NT2/D1 (cell line): ENCODE measurements at places on chromosomes 2 and 18.

DNA sequence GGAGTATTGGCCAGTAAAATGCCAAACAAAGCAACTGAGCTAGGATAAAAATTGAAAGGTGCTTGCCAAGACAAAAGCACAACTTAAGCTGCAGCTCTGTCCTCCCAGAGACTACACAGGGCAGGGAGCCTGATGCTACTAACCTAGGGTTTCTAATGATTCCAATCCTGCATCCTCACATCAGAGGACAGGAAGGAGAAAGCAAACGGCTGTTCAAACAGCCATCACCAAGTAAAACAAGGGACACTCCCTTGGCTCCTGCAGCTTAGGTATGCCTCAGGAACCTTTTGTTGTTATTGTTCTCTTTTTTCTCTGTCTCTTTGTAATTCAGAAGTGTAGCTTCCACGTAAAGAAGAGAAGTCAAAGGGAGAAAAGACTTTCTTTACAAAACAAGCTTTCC is 99.5 kb downstream of the TCF4 start:
- peak; percentile 32 for DNase-seq

DNA sequence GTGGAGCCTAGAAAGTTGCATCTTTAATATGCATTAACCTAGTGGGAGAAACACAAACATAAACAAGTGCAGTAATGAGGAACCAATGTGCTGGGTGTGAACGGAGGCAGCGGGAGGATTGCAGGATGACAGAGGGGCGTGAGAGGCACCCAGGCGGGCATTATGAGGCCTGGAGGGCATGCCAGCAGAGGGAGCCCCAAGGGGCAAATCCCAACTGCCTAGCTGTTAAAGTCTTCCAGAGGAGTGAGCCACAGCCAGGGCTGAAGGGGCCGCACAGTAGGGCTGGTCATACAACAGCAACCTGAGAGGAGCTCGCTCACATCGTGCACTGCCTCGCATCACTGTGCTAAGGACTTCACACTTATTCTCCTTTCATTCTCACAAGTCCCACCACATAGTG is 13.3 kb upstream of the PRELID3A start:
- no peak for DNase-seq

- no peak for DNase-seq
Observed at GRCh38 chr2:227460070-227460485, 11.9 kb upstream of the AGFG1 start.

- no peak for DNase-seq
Observed at GRCh38 chr2:236855866-236856847, 229.5 kb upstream of the COPS8 start.

DNA sequence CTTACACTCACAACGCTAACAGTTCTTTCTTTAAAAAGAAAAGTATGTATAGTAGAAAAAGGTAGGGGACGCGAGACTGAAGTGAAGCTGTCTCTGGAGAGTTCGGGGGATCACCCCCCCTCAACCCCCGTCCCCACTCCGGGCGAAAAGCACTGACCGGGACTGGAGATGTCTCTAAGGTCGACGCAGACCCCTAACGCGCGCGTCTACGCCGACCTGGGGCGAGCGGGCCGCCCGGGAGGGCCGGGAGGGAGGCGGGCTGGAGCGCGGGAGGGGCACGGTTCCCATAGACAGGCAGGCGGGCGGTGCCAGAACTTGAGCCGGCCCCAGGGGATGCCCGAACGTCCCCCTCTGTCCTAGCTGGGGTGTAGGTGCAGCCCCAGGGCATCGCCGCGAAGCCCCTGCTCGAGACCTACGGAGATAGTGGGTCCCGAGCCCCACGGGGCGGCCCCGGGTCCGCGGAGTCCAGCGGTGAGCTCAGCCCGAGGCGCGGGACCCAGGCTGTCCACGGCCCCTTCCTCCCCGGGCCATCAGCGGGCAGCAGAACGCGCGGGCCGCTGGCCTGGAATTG is 82.2 kb downstream of the CHRNA1 start:
- DNase-seq: no peak

GRCh38 chr18:74204526-74205152 is 56.3 kb downstream of the TIMM21 start:
- DNase-seq: no peak

DNA sequence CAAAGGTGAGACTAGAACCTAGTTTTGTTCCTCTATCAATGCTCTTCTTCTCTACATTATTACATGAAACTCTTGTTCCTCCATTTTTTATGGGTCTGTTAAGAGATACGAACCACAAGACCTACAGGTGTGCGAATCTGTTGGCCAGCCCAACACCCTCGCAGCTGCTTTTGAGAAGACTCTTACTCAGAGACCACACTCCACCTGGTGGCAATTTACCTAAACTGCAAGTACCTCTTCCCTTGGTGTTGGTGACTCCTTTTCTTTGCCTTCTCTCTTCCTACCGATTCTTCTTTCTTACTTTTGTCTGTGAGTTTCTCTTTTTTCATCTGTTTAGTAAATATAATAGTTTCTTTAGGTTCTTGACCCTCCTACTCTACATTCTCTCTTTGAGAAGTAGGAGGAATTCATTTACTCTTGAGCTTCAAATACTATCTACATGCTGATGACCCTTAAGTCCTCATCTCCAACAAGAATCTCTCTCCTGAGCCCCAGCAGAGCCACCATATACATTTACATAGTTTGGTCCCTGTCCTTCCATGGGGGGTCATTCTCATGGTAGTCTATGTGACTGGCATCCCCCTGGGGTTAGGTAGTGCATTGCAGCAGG is 81.8 kb upstream of the GAREM1 start:
- peak; percentile 65 for DNase-seq

- peak; percentile 57 for DNase-seq
Observed at GRCh38 chr18:8084160-8084559, 517.0 kb downstream of the PTPRM start.

- no peak for DNase-seq
Observed at GRCh38 chr2:168149150-168149974, 98.0 kb downstream of the STK39 start.

DNA sequence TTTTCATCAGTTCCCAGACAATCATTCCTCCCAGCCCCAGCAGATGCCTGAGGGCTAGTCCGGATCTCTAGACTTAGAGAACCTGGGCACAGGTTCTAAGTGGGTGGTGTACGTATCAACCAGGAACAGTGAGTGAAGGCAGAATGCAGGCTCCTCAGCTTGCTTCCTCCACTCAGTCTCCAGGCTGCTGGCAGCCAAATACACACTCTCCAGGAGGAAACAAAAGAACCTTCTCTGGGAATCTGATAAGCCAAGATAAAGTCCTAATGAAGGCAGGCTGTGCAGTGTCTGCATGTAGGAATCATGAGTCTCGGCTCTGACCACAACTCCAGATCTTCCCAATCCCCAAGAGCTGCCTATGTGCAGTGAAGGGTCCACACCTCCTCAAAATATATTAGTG is 245.7 kb downstream of the SP3 start:
- DNase-seq: no peak

DNA sequence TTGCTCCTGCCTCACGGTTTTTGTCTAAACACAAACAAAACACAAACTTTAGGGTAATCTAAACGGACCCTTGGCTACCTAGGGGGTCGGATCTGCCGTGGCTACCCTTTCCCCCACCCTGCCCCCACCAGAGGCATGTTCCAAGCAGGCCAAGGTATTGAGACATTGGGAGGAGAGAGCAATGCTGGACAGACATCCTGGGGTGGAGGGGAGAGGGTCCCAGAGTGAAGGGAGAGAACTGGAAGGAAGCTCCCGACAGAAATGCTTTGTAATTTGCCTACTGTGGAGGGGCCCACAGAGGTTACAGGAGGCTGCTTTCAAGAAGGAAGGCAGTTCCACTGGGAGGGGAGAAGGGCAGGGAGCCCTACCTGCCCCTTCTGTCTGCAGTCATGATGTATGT is 13.9 kb upstream of the MAT2A start:
- no peak for DNase-seq

DNA sequence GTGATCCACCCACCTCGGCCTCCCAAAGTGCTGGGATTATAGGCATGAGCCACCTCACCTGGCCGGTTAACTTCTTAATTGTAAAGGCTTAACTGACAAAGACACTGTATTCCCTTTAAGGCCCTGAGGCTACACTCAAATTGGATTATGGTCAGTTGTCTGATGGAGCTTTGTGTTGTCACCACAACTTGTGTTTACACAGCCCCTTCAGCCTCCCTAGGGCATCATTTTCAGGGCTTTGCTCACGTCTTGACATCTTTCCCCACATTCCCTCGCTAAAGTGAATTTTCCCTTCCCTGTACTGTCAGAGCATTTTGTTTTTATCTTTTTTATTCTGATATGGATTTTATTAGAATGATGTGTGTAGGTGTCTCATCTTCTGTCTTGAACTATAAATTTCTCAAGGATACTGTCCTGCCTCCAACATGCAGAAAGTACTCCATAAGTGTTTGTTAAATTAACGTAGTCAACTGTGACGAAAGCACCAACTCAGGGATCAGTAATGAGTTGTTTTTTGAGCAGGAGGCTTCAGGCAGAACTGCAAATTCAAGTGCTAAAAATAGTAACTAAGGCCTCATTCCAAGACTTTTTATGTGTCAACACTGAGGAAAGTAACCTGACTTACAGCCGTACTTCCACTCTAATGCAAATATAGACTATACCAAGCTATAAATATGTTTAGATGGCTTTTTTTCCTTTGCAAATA is 77.1 kb upstream of the NARS1 start:
- DNase-seq: no peak

- DNase-seq: no peak
Observed at GRCh38 chr18:69000366-69000765, 202.5 kb downstream of the CCDC102B start.

- no peak for DNase-seq
Observed at GRCh38 chr2:53793821-53794220, 7.0 kb downstream of the ERLEC1 start.
